WERI-Rb-1 (cell line): ENCODE measurements at places on chromosomes 3 and 15.

- no peak for DNase-seq
Measured at GRCh38 chr15:39860200-39860599, 59.9 kb downstream of the GPR176 start.

DNA sequence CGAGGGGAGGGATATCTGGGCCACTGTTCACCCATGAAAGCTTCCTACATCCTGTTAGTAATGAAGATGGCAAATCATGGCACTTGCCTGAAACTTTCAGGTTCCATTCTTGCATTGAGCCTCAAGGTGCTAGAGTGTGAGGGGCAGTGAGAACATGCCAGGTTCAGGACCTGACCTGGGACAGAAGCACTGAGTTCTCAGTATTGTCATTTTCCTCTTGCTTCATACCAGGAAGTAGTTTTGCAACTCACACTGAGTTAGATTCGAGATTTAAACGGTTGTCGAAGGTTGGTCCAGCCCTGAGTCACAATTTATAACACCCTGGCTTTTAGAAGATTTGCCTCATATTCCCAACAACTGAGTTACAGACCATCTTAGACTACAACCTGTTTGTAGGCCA is 11.8 kb upstream of the MEIS2 start:
- no peak for DNase-seq

- DNase-seq = no peak
Measured at GRCh38 chr3:171788546-171789351, 21.5 kb downstream of the PLD1 start.

GRCh38 chr15:97961067-97961954 is 808 bp downstream of the ARRDC4 start:
- DNase-seq = no peak

GRCh38 chr3:143811602-143812001 is 36.7 kb downstream of the SLC9A9 start:
- DNase-seq = no peak

DNA sequence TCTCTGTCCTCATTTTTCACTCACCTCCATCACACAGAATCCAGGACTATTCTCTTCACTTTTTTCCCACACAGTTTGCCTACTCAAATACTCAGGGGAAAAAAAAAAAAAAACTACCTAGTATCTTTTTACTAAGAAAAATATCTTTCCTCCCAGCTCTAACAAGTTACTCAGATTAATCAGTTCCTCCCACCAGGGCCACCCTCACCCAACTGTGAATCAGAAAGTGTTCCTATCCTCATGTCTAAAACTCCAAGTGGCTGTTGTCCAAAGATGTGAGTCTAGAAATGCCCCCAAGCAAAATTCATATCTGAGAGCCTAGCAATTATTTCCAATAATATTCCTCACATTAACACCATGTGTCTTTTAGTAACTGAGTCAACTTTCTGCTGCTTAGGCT is 268.0 kb downstream of the ERC2 start:
- no peak for DNase-seq

GRCh38 chr3:61985020-61985419 is 388.3 kb downstream of the FEZF2 start:
- no peak for DNase-seq

GRCh38 chr3:122926322-122926721 is 101.2 kb downstream of the SEMA5B start:
- no peak for DNase-seq

GRCh38 chr15:42148808-42149492 is 7.5 kb downstream of the PLA2G4F start:
- no peak for DNase-seq

DNA sequence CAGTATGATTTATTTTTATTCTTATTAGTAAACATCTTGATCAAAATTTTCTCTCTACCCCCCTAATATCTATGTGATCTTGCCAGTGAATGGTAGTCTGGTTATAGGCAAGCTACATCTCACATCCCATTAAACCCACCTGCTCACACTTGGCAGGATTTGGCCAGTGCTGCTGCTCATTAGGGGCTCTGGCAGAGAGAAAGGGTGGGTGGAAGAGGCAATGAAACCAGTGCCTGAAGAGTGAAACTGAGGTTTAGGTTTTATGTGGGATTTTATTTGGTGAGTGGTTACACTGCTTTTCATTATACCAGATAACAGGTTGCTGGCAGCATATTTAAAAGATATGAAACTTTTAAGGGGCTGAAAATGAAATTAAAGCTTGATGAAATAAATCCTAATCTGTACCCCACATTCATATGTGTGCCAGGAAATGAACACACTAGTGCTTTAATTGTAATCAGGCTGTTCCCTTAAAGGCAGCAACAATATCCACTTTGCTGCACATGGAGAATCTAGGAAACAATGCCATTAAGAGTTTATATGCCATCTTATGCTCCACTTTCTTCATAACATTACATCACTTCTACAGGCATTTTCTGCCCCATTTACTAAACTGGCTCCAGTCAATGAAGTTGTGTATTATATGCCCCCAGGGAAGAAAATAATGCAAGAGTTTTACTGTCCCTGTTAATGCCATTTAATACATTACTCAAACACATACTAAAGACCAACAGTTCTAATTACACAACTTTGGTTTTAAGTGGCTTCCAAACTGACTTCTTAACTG is 688.7 kb downstream of the MECOM start:
- DNase-seq = no peak

DNA sequence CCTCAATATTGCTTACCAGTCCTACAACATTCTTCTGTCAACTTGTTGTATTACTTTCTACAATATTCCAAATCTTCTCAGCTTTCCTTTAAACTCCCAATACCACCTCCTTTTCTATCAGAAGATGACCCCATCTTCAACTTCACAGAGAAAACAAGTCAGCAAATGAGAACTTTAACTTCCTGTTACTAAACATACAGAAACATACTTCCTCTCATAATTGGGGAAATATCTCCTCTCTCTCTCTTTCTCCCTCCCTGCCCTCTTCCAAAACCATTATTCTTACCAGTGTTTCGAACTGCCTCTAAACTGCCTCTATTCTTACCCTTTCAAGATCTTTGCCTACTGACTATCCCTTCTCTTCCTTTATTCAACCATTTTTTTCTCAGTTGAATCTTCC is 1.8 kb upstream of the SNAP23 start:
- DNase-seq = no peak

DNA sequence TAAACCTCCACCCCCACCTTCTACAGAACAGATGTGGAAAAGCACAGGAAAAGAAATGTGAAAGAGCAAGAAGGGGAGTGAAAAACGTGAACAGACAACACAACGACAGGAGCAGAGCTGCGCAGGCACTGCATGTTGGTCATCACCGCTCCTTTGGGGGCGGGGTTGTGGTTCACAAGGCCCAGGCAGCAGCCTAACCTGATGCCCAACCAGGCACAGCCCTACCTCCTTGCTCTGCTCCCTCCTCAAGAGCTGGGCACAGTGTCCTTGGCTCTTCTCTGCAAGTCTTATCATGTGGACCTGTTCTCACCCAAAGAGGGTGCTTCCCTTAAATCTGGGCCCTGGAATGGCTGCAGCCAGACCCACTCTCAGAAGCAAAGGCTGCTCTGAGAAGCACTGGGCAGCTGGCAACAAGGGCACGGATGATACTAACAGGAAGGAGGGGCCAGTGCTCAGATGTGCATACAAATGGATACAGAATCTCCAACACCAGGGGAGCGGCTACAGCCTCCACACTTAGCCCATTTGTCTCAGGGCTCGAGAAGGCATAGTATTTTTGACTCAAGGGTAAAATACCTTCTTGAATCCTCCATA is 64.6 kb downstream of the DHX30 start:
- no peak for DNase-seq

DNA sequence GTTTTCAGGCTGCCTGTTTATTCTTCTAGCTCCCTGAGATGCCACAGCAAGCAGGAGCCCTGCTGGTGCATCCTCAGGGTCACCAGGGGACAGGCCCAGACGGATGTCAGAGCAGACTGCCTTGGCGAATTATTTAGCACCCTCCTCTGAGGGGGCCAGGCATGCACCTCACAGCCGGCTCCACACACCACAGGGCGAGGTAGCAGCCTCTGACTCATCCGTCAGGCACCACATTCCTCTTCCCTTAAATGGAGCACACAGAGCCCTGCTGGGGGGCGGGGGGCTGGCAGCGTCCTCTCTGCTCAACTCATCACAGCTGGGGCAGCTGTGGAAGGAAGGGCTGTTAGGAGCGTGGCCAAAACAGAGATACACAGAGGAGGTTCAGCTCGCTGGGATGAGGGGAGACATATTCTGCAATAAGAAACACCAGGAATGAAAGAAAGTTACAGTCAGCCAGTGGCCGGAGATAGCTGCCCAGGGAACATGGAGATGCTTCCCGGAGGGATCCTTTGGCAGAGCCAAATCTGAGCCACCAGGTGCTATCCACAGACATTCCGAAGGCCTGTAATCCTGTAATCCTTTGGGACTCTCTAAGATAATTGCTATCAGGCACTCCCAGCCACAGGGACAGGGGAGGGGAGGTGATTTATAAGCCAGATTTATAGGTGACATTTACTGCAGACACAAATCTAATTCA is 13.9 kb upstream of the PRICKLE2 start:
- DNase-seq = peak; percentile 87

DNA sequence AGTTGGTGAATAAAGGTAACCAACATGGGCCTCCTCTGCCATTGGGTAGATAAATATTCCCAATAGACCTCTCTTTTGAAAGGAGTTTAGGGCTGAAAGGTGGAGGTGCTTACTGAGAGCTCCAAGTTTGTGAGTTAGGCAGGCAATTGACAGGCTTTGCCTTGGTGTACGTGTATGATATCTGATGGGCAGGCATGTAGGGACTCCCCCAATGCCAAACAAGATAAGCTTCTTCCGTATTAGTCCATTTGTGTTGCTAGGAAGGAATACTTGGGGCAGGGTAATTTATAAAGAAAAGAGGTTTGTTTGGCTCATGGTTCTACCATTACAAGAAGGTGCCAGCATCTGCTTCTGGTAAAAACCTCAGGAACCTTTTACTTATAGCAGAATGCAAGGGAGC is 160.7 kb upstream of the EIF1B start:
- DNase-seq = no peak

- DNase-seq = no peak
Measured at GRCh38 chr15:60928970-60929369, 300.1 kb downstream of the RORA start.

GRCh38 chr3:51057121-51057520 is 328.0 kb upstream of the MANF start:
- no peak for DNase-seq

GRCh38 chr3:169232863-169233262 is 430.6 kb downstream of the MECOM start:
- DNase-seq = no peak

- DNase-seq = no peak
Measured at GRCh38 chr15:39127925-39128617, 452.8 kb upstream of the THBS1 start.

- no peak for DNase-seq
Measured at GRCh38 chr3:23262766-23263165, 59.6 kb downstream of the UBE2E2 start.

- DNase-seq = no peak
Measured at GRCh38 chr3:37628711-37629301, 232.9 kb upstream of the CTDSPL start.

GRCh38 chr3:39147711-39148434 is 5.5 kb downstream of the CSRNP1 start:
- peak; percentile 52 for DNase-seq

DNA sequence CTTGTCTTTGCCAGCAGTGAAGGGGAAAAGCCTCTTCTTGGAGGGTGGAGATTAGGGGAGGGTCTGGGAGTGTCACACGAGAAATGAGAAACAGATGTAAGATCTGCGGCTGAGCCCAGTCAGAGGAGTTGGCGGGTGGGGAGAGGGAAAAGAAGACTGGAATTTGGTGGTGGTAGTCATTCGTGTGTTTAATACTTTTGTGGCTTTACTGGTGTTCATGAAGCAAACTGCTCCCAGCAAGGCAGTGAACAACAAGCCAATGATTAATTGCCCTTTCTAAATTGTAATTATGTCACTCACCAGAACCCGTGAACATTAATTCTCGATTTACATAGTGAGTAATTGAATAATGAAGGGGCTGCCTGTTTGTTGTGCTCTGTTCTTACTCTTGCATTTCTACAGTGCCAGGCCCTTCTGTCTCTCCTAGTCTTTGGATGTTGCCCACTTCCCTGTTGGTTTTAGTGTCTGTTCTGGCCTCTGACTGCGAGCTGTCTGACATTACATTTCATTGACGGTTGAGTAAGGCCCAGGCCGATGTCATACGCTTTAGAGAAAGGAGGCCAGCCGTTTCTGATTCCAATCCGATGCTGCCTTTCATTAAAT is 78.0 kb downstream of the CHCHD6 start:
- DNase-seq = no peak

DNA sequence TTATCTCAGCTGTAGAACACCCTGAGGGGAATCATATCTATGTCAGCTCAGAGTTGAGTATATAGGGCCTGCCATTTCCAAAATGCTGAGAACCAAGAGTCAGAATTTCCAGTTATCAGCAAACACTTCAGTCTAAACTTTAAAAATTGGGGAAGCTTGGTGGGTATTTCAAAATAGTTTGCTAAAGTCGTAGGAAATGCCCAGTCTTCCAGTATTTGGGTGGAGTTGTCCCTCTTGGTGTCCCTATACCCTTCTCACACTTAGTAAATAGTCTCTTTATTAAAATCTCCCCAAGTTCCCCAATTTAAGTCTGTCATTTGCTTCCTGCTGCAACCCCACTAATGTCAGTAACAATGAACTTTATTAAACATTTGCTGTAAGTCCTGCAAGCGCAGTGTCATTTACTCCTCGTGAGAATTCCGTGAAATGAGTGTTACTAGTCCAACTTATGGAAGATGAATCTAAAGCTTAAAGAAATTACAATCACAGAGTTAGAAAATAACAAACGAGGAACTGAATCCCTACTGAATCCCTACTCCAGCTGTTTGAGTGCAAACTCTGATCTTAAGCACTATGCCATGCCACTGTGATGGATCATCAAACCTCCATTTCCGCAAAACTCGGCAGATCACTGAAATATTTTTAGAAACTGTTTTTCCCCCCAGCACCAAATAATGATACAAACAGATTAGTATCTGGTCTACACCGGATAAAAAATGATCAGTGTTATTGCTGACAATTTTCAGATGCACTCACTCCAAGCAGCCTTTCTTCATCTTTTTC is 341.7 kb upstream of the PROK2 start:
- no peak for DNase-seq
